ENCODE measurements at places on chromosomes 3 and 15.

DNA sequence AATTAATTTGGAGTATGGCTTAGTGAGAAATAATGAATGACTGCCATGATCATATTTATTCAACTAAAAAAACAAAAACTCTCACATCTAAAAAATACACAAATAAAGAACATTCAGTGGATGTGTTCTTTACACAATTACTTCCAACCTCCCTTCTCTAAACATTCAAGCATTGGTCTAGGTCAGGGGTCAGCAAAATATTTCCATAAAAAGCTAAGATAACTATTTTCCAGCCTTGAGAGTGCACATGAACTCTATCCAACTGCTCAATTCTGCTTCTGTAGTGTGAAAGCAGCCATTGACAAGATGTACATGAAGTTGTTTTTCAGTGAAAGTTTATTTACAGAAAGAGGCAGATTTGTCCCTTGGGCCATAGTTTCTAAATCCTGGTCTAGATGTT lies 406.3 kb downstream of the MAGI1 start:
- no peak for DNase-seq
- H3K27ac ChIP-seq: no peak overlapping the region
- H3K4me3 ChIP-seq: no peak overlapping the region
- no peaks in the 10 kb centered on the region for H3K27me3 ChIP-seq
- H3K4me1 ChIP-seq: no peaks in the 10 kb centered on the region
- H3K36me3 ChIP-seq: peaks cover 3% of the 10 kb centered on the region

GRCh38 chr3:106711650-106712049 lies 665.6 kb upstream of the CCDC54 start:
- peaks cover 13% of the 10 kb centered on the region for H3K4me1 ChIP-seq
- H3K27ac ChIP-seq: no peak overlapping the region
- H3K36me3 ChIP-seq: peaks cover 9% of the 10 kb centered on the region
- no peak for DNase-seq
- H3K4me3 ChIP-seq: no peak overlapping the region
- H3K27me3 ChIP-seq: no peaks in the 10 kb centered on the region

GRCh38 chr3:11624161-11624560 lies 19.6 kb downstream of the VGLL4 start:
- H3K36me3 ChIP-seq: peaks cover 7% of the 10 kb centered on the region
- H3K27me3 ChIP-seq: no peaks in the 10 kb centered on the region
- peak overlapping the region; percentile 60 for H3K27ac ChIP-seq
- H3K4me3 ChIP-seq: no peak overlapping the region

DNA sequence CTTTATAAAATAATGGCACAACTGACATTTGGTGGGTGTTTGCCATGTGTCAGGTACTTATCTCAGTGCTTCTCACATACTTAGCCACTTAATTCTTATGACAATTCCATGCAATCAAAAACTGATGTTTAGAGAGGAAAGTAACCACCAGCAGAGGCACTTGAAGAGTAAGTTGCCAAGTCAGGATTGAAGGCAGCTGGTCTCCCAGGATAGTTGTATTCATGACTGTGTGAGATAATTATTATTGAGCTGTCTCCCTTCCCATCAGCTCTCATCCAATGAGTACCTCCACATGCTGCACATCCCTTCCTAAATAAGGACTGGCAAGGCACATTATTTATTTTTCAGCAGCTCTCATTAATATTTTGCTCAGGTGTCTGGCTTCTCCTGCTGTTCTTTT lies 4.8 kb downstream of the VEPH1 start:
- H3K36me3 ChIP-seq: no peaks in the 10 kb centered on the region
- peak overlapping the region; percentile 99 for H3K27ac ChIP-seq
- peaks cover 36% of the 10 kb centered on the region for H3K4me1 ChIP-seq
- no peak for DNase-seq
- H3K27me3 ChIP-seq: peaks cover 2% of the 10 kb centered on the region
- no peak overlapping the region for H3K4me3 ChIP-seq

DNA sequence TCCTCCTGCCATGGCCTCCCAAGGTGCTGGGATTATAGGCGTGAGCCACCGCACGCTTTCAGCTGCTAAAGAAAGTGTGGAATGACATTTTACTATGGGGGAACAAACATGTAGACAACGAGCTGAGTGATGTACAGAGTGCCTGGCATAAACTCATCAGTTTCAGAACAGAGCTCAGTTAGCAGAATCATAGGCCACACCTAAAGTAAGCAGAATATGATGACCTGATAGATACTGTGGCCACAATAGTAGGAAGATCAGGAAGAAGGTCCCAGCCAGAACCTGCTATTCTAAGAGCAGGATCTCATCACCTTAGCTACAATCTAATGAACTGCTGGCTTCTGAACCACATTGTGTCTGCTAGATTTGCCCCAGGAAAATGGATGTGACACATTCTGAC lies 158.3 kb downstream of the TPRG1 start:
- DNase-seq: no peak
- H3K27me3 ChIP-seq: no peaks in the 10 kb centered on the region
- no peak overlapping the region for H3K27ac ChIP-seq
- H3K4me1 ChIP-seq: peaks cover 7% of the 10 kb centered on the region
- no peaks in the 10 kb centered on the region for H3K36me3 ChIP-seq

DNA sequence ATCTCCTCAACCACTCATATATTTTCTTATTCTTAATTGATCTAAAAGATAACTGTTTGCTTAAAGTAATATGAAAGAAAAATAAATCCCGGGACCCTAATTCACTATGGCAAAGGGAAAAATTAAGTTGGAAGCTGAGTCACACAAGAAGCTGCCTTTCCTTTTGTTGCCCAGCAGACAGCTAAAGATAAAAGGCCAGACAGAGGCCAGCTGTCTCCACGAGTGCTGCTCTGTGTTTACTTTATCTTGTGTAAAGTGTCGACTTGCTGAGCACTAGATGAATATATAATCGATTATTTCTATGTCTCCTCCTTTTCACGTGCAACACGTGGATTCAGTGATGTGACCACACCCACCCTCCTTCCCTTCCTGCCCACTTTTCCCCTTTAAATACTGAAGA lies 52.8 kb upstream of the NSMCE3 start:
- H3K4me3 ChIP-seq: no peak overlapping the region
- no peak for DNase-seq
- H3K36me3 ChIP-seq: peaks cover 2% of the 10 kb centered on the region
- H3K27ac ChIP-seq: no peak overlapping the region

DNA sequence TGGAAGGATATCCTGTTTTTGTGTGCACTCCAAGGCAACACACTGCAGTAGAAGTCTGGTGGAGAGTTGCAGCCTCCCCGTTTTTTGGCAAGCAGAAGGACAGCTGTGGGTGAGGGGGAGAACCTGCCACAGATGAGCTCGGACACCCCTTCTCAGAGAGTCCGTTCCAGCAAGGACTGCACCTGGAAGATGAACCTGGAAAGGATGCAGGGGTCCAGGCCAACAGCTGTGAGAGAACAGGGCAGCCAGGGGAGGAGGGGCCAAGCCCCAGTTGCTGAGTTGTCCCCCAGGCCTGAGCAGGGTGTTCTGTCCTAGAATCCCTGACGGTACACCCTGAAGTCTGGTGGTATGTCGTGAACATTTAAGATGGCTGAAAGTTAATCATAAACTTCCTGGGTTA lies 30.2 kb downstream of the ZXDC start:
- no peak overlapping the region for H3K4me3 ChIP-seq
- no peak overlapping the region for H3K27ac ChIP-seq
- no peaks in the 10 kb centered on the region for H3K27me3 ChIP-seq
- H3K4me1 ChIP-seq: no peaks in the 10 kb centered on the region
- H3K36me3 ChIP-seq: peaks cover 2% of the 10 kb centered on the region
- DNase-seq: peak; percentile 30

- H3K4me1 ChIP-seq: no peaks in the 10 kb centered on the region
- H3K4me3 ChIP-seq: no peak overlapping the region
- peaks cover 4% of the 10 kb centered on the region for H3K36me3 ChIP-seq
- H3K27ac ChIP-seq: no peak overlapping the region
Observed at GRCh38 chr3:120196333-120196732, 88.7 kb downstream of the GPR156 start.

GRCh38 chr3:8450618-8451017 lies 51.0 kb upstream of the LMCD1 start:
- no peaks in the 10 kb centered on the region for H3K36me3 ChIP-seq
- no peak overlapping the region for H3K4me3 ChIP-seq

- peaks cover 29% of the 10 kb centered on the region for H3K4me1 ChIP-seq
- no peaks in the 10 kb centered on the region for H3K27me3 ChIP-seq
- no peaks in the 10 kb centered on the region for H3K36me3 ChIP-seq
- no peak overlapping the region for H3K4me3 ChIP-seq
- DNase-seq: no peak
- H3K27ac ChIP-seq: no peak overlapping the region
Observed at GRCh38 chr3:73577704-73578103, 47.0 kb downstream of the PDZRN3 start.

GRCh38 chr3:179473565-179473964 lies 22.3 kb upstream of the GNB4 start:
- no peaks in the 10 kb centered on the region for H3K27me3 ChIP-seq
- no peak overlapping the region for H3K27ac ChIP-seq
- no peak for DNase-seq
- H3K36me3 ChIP-seq: no peaks in the 10 kb centered on the region
- H3K4me1 ChIP-seq: no peaks in the 10 kb centered on the region
- H3K4me3 ChIP-seq: no peak overlapping the region

GRCh38 chr3:129665024-129665768 lies 58.7 kb upstream of the PLXND1 start:
- H3K4me3 ChIP-seq: no peak overlapping the region
- H3K4me1 ChIP-seq: peaks cover 35% of the 10 kb centered on the region
- no peaks in the 10 kb centered on the region for H3K27me3 ChIP-seq
- DNase-seq: no peak
- H3K36me3 ChIP-seq: peaks cover 18% of the 10 kb centered on the region

DNA sequence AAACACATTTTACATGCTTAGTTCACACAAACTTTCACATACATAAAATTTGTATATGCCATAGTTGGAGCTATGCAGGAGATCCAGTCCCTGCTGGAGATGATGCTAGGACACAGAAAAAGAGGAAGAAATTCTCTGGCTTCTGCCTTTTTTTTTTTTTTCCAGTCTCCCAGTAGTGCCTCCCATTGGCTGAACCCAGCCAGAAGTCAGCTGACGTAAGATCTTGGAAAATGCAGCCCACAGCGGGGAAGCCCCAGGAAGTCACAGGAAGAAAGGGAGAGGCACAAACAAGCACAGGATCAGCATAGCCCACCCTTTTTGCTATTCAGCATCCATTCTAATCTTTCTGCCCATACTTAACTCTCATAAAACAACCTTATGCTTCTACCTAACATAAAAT lies 38.5 kb downstream of the SCN11A start:
- no peak overlapping the region for H3K27ac ChIP-seq
- no peaks in the 10 kb centered on the region for H3K27me3 ChIP-seq
- H3K4me1 ChIP-seq: no peaks in the 10 kb centered on the region
- H3K4me3 ChIP-seq: no peak overlapping the region
- no peak for DNase-seq

- H3K36me3 ChIP-seq: no peaks in the 10 kb centered on the region
- DNase-seq: no peak
- H3K4me3 ChIP-seq: no peak overlapping the region
- no peaks in the 10 kb centered on the region for H3K27me3 ChIP-seq
Observed at GRCh38 chr3:151765685-151766084, 32.0 kb downstream of the AADACL2 start.

- H3K36me3 ChIP-seq: no peaks in the 10 kb centered on the region
- DNase-seq: peak; percentile 21
- no peaks in the 10 kb centered on the region for H3K27me3 ChIP-seq
- no peak overlapping the region for H3K27ac ChIP-seq
- peaks cover 3% of the 10 kb centered on the region for H3K4me1 ChIP-seq
Observed at GRCh38 chr3:134066651-134067530, 37.2 kb upstream of the SLCO2A1 start.

DNA sequence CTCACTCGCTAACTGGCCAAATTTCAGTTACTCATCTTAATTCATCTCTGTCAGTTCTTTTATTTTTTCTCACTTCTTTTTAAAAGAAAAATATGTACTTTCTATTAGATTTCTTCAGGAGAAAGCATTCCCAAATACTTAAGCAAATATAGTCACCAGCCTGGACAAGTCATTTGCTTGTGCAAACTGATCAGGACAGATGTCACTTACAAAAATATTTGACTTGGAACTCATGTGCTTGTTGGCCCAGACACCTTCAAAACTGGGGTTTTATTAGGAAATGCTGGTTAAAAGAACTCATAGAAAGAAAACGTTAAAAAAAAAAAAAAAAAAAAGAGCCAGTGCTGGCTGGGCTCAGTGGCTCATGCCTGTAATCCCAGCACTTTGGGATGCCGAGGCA lies 31.3 kb upstream of the FOXP1 start:
- no peak overlapping the region for H3K27ac ChIP-seq
- peaks cover 2% of the 10 kb centered on the region for H3K4me1 ChIP-seq
- H3K4me3 ChIP-seq: no peak overlapping the region
- no peak for DNase-seq
- H3K36me3 ChIP-seq: no peaks in the 10 kb centered on the region
- no peaks in the 10 kb centered on the region for H3K27me3 ChIP-seq

DNA sequence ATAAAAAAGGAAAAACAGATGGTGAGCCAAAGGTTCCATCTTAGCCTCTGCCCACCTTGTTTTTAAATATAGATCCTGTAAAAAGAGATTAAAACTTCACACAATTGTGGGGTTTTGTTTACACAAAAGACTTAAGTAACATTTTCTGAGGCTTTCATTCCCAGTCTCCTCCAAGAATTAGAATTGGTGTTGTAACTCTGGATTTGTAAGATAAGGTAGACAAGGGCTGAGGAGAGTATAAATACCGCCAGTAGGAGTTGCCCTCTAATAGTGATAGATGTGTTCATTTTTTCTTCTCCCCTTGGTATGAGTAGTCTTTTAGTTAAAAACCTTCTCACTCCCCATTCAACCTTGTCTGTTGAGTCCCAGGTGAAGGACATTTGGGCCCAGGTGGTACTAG lies 8.5 kb downstream of the MINDY2 start:
- no peak overlapping the region for H3K4me3 ChIP-seq
- H3K27ac ChIP-seq: peak overlapping the region; percentile 91
- no peaks in the 10 kb centered on the region for H3K27me3 ChIP-seq
- DNase-seq: no peak
- H3K4me1 ChIP-seq: peaks cover 12% of the 10 kb centered on the region

GRCh38 chr3:64900617-64901521 lies 213.1 kb upstream of the ADAMTS9 start:
- H3K36me3 ChIP-seq: no peaks in the 10 kb centered on the region
- no peaks in the 10 kb centered on the region for H3K27me3 ChIP-seq
- peaks cover 36% of the 10 kb centered on the region for H3K4me1 ChIP-seq
- no peak overlapping the region for H3K4me3 ChIP-seq
- no peak for DNase-seq
- H3K27ac ChIP-seq: no peak overlapping the region

- peaks cover 21% of the 10 kb centered on the region for H3K4me1 ChIP-seq
- no peak overlapping the region for H3K4me3 ChIP-seq
- H3K27me3 ChIP-seq: no peaks in the 10 kb centered on the region
Observed at GRCh38 chr15:35161694-35162093, 76.6 kb upstream of the NANOGP8 start.

Measured in mesothelial cell of epicardium (in vitro differentiated cells).